WTC11 (cell line): ENCODE measurements at places on chromosomes 7 and 10. TPM values are rescaled to one million over a fixed set of nuclear protein-coding genes. Genes with fewer than 3 reads are reported as not detected.

ARHGEF35 gene
- 28.1 to 39.2 TPM (median 37.0 TPM) in 3 replicates for total RNA-seq

TMEM225B gene
- total RNA-seq: 0.78 to 0.81 TPM (median 0.78 TPM) in 3 replicates

TTYH3 gene
- total RNA-seq: 178 to 190 TPM (median 181 TPM) in 3 replicates

OR6B1 gene
- not detected in 3 replicates for total RNA-seq

STAM gene
- total RNA-seq: 20.7 to 24.2 TPM (median 22.9 TPM) in 3 replicates

NUTM2E gene
- total RNA-seq: 0.07 to 0.25 TPM (median 0.15 TPM) in 3 replicates

CALML5 gene
- 0.23 TPM in 1 of 3 replicates, not detected in the others for total RNA-seq

STAMBPL1 gene
- total RNA-seq: 3.9 to 4.6 TPM (median 4.2 TPM) in 3 replicates

SYT15 gene
- total RNA-seq: 1.2 to 1.6 TPM (median 1.5 TPM) in 3 replicates

MYL10 gene
- total RNA-seq: not detected in 3 replicates

IDI2 gene
- total RNA-seq: not detected in 3 replicates

KAZALD1 gene
- total RNA-seq: 9.6 to 19.2 TPM (median 10.2 TPM) in 3 replicates

- H3K27ac ChIP-seq: no peak overlapping the region
- H3K4me1 ChIP-seq: peaks cover 23% of the 10 kb centered on the region
- H3K36me3 ChIP-seq: no peaks in the 10 kb centered on the region
- DNase-seq: no peak
- peaks cover 100% of the 10 kb centered on the region for H3K27me3 ChIP-seq
Observed at GRCh38 chr7:27140126-27140857, 3.2 kb downstream of the HOXA5 start.

- peaks cover 34% of the 10 kb centered on the region for H3K36me3 ChIP-seq
- peaks cover 56% of the 10 kb centered on the region for H3K4me1 ChIP-seq
Observed at GRCh38 chr7:158811894-158812293, 17.4 kb downstream of the ESYT2 start.

GRCh38 chr10:92901819-92902251, 53.5 kb downstream of the EXOC6 start:
- no peaks in the 10 kb centered on the region for H3K27me3 ChIP-seq
- no peak overlapping the region for H3K4me3 ChIP-seq
- peaks cover 4% of the 10 kb centered on the region for H3K36me3 ChIP-seq
- H3K27ac ChIP-seq: no peak overlapping the region
- no peak for DNase-seq

- H3K27me3 ChIP-seq: no peaks in the 10 kb centered on the region
- H3K4me1 ChIP-seq: peaks cover 23% of the 10 kb centered on the region
- no peak overlapping the region; the same call in 1 of the 2 replicates for H3K27ac ChIP-seq
Observed at GRCh38 chr7:122532406-122533269, 166.3 kb downstream of the RNF133 start.

DNA sequence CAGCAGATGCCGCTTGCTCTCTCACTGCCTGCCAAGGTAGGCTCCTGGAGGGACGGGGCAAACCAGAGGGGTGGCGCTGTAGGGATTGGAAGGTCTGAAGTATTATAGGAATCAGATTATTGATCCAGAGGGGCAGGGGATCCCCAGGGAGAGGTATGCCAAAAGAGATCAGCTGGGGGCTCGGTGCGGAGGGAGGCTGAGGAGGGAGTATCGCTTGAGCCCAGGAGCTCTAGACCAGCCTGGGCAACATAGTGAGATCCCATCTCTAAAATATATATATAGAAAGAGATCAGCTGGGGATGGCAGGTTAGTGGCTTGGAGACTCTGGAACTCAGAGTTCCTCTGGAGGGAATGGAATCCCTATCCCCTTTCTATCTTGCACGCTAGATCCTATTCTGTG, 7.0 kb upstream of the PCOLCE start:
- H3K27me3 ChIP-seq: peaks cover 51% of the 10 kb centered on the region

GRCh38 chr7:7438851-7439250, 96.8 kb downstream of the COL28A1 start:
- H3K36me3 ChIP-seq: no peaks in the 10 kb centered on the region
- DNase-seq: no peak
- peaks cover 35% of the 10 kb centered on the region for H3K4me1 ChIP-seq
- no peaks in the 10 kb centered on the region for H3K27me3 ChIP-seq
- H3K4me3 ChIP-seq: no peak overlapping the region

GRCh38 chr10:120077707-120078492, 185.4 kb downstream of the SEC23IP start:
- no peaks in the 10 kb centered on the region for H3K27me3 ChIP-seq
- peak overlapping the region; percentile 70; the same call in 1 of the 2 replicates for H3K27ac ChIP-seq
- H3K4me1 ChIP-seq: peaks cover 18% of the 10 kb centered on the region
- peak; percentile 26 for DNase-seq

DNA sequence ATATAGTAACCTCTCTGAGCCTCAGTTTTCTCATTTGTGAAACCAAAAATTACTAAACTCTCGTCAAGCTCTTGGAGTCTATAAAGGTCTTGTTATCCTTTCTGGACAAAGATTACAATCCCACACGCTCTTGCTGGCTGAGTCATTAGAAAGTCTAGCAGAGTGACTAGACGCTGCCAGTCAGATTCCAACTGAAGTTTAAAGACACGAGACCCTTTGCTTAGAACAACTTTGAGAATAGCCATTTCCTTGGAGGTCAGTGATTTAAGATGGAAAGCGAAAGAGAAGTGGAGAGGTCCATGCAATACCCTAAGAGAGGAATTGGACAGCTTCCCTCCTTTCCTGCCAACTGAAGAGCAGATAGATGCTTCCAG, 119.5 kb downstream of the APBB1IP start:
- no peak overlapping the region for H3K4me3 ChIP-seq
- no peaks in the 10 kb centered on the region; the same call in 1 of the 2 replicates for H3K27me3 ChIP-seq
- H3K4me1 ChIP-seq: peaks cover 24% of the 10 kb centered on the region
- no peak overlapping the region for H3K27ac ChIP-seq
- DNase-seq: no peak

- H3K27me3 ChIP-seq: no peaks in the 10 kb centered on the region
- no peak overlapping the region for H3K27ac ChIP-seq
- no peak for DNase-seq
- no peaks in the 10 kb centered on the region for H3K36me3 ChIP-seq
Observed at GRCh38 chr10:35352512-35352911, 16.2 kb downstream of the CCNY start.

DNA sequence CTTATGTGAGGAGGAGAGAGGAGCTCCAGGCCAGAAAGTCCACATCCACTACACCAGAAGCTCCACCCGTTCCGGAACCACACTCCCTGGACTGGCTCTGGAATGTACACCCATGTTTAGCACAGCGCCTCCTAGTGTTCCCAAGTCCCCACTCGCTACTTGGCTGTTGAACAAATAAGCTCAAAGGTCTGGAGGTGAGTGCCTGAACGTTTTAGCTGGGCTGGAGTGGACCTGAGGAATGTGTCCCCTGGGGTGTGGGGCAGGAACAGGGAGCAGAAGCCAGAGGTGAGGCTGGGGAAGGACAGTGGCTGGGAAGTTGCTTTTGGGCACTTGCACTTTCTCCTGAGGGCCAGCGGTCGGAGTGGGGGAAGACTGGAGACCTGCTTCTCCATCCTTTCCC, 164.1 kb upstream of the CDCA7L start:
- H3K4me3 ChIP-seq: no peak overlapping the region
- no peaks in the 10 kb centered on the region for H3K36me3 ChIP-seq
- peaks cover 3% of the 10 kb centered on the region; the same call in 1 of the 2 replicates for H3K4me1 ChIP-seq
- H3K27me3 ChIP-seq: no peaks in the 10 kb centered on the region; the same call in 1 of the 2 replicates

DNA sequence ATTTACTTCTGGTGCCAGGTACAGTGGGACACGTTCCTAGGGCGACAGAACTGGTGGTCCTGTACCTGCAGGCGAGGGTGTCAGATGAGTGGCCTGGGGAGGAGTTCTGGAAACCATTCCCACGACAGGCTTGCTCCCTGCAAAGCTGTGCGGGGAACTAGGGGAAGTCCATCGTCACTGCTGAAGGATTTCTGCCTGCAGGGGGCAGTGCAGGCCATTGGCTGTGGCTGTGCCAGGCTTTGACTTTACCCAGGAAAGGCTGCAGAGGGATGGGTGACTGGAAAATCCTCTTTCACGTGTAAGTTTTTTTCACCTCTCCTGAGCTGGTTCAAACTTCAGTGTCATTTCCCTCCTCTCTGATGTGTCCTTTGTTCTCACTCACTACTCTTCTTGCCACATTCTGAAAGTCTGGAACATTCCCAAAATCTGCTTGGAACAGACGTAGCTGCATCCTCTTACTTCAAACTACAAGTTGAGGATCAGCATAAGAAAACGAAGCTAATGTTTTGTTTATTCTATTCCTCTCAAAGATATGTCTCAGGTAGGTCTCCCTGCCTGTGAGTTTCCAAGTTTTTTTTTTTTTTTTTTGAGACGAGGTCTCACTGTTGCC, 126.5 kb downstream of the SH2D4B start:
- no peaks in the 10 kb centered on the region; the same call in 1 of the 2 replicates for H3K27me3 ChIP-seq
- H3K27ac ChIP-seq: no peak overlapping the region
- peaks cover 18% of the 10 kb centered on the region for H3K4me1 ChIP-seq
- no peak overlapping the region for H3K4me3 ChIP-seq
- DNase-seq: peak; percentile 95
- no peaks in the 10 kb centered on the region for H3K36me3 ChIP-seq

DNA sequence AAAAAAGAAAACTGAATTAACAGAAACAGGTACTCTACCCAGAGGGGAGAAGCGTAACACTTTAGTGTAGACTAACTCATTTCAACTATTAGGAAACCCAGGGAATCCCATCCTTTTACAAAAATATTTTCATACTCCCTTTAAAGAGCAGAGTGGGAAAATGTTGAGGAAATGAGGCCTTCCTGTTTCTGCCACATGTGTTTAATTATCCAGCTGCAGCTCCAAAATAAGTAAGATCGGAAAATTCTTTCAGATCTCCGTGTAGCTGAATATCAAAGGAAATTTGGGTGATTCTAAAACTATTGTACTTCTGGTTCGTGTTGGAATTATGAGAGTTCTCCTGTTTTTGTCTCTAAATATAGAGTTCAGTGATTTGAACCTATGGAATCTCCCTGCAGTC, 58.0 kb upstream of the CAV2 start:
- no peak overlapping the region for H3K27ac ChIP-seq
- H3K4me1 ChIP-seq: no peaks in the 10 kb centered on the region; the same call in 1 of the 2 replicates
- DNase-seq: no peak
- H3K4me3 ChIP-seq: no peak overlapping the region

- H3K36me3 ChIP-seq: no peaks in the 10 kb centered on the region
- no peak overlapping the region for H3K27ac ChIP-seq
- H3K4me1 ChIP-seq: peaks cover 32% of the 10 kb centered on the region
Observed at GRCh38 chr10:30686708-30687107, 57.2 kb upstream of the LYZL2 start.

DNA sequence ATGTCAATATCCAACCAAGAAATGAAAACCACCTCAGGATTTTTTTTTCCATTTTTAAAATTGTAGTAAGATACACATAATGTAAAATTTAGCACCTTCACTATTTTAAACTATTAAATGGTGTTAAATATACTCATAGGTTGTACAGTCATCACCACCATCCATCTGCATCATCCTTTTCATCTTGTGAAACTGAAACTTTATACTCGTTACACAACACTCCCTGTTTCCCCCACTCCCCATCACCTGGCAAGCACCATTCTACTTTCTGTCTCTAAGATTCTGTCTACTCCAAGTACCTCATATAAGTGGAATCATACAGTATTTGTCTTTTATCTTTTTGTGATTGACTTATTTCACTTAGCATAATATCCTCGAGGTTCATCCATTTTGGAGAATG, 335.2 kb upstream of the NPSR1 start:
- H3K36me3 ChIP-seq: no peaks in the 10 kb centered on the region
- no peak for DNase-seq
- H3K27me3 ChIP-seq: no peaks in the 10 kb centered on the region
- no peak overlapping the region for H3K27ac ChIP-seq

DNA sequence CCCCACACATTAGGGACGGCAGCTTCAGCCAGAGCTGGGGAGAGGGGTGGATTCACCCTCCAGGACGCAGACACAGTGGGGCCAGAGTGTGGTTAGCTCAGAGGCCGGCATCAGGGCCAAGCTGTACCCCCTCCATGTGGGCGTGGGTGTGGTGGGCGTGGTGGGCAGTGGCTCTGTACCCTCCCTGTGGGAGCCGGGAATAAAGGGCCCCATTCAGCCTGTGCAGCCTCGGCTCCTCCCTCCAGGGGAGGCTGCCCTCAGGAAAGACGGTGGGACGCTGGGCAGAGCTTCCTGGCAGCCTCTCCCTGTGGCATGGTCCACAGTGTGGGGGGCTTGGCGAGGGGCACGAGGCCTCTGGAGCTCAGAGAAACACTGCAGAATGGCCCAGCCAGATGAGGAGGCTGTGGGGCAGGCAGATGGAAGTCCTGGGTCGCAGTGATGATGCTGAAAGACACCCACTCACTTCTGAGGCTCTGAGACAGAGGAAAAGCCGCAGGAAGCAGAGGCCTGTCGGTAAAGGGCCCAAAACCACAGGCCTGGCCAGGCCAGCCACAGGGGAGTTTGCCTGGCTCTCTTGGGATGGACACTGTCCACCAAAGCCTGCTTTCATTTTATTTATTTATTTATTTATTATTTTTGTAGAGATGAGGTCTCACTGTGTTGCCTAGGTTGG, 108.0 kb downstream of the SH3PXD2A start:
- no peaks in the 10 kb centered on the region for H3K27me3 ChIP-seq
- H3K4me3 ChIP-seq: no peak overlapping the region
- H3K4me1 ChIP-seq: peaks cover 4% of the 10 kb centered on the region; the same call in 1 of the 2 replicates
- DNase-seq: no peak

GRCh38 chr7:106143711-106144337, 31.7 kb upstream of the SYPL1 start:
- H3K4me1 ChIP-seq: peaks cover 15% of the 10 kb centered on the region
- H3K27ac ChIP-seq: no peak overlapping the region
- no peak overlapping the region for H3K4me3 ChIP-seq
- H3K36me3 ChIP-seq: no peaks in the 10 kb centered on the region
- DNase-seq: peak; percentile 23
- H3K27me3 ChIP-seq: no peaks in the 10 kb centered on the region; the same call in 1 of the 2 replicates

- H3K27ac ChIP-seq: peak overlapping the region; percentile 25; the same call in 1 of the 2 replicates
- no peak for DNase-seq
- H3K36me3 ChIP-seq: no peaks in the 10 kb centered on the region
- H3K4me1 ChIP-seq: peaks cover 71% of the 10 kb centered on the region
- H3K4me3 ChIP-seq: no peak overlapping the region
Observed at GRCh38 chr10:113019096-113019495, 69.0 kb downstream of the TCF7L2 start.

GRCh38 chr10:49187044-49187484, 1.1 kb downstream of the TMEM273 start:
- no peak for DNase-seq
- no peaks in the 10 kb centered on the region for H3K36me3 ChIP-seq
- H3K4me1 ChIP-seq: 0 out of 2 replicates have a peak, but pooled peaks cover 4% of the 10 kb centered on the region
- H3K4me3 ChIP-seq: no peak overlapping the region

DNA sequence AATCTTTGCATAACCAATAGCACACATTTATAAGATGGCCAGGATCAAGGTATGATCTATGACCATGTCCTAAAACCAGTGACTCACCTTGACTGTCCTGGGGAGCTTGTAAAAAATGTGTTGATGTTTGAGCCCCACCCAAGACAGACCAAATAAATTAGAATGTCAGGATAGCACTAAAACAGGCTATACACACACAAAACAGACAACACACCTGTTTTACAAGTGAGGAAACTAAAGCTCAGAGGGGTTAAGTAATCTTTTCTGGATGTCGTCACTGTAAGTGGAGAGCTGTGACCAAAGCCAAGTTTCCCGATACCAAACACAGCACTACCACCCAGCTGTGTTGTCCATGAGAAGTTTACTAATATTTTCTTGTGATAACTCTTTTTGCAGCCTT, 84.5 kb downstream of the AVL9 start:
- no peak for DNase-seq
- peaks cover 67% of the 10 kb centered on the region for H3K36me3 ChIP-seq
- no peaks in the 10 kb centered on the region for H3K4me1 ChIP-seq
- H3K27ac ChIP-seq: no peak overlapping the region

GRCh38 chr7:77415823-77416620, at the start of gene GSAP:
Gene GSAP, minus strand, starts transcription at chr7:77416349. Its CDS starts 28 bp downstream, at chr7:77416321.
- H3K27ac ChIP-seq: no peak within 1 kb of the TSS
- no peaks in the 10 kb centered on the region for H3K36me3 ChIP-seq
- H3K4me1 ChIP-seq: peaks cover 41% of the 10 kb centered on the region

- no peaks in the 10 kb centered on the region for H3K27me3 ChIP-seq
- DNase-seq: peak; percentile 24
- H3K4me1 ChIP-seq: peaks cover 6% of the 10 kb centered on the region; the same call in 1 of the 2 replicates
- H3K4me3 ChIP-seq: no peak overlapping the region
- no peaks in the 10 kb centered on the region for H3K36me3 ChIP-seq
Observed at GRCh38 chr10:30671026-30671616, 41.6 kb upstream of the LYZL2 start.
